CD4-positive, alpha-beta T cell treated with Interleukin-4 for 1 hour (primary cell): ENCODE measurements at places on chromosomes 2 and 18.
A peak's percentile ranks its signal among the peaks of the same experiment; 100 is the strongest.

GRCh38 chr2:72895759-72896281, 8.6 kb downstream of the SPR start:
- DNase-seq: no peak

DNA sequence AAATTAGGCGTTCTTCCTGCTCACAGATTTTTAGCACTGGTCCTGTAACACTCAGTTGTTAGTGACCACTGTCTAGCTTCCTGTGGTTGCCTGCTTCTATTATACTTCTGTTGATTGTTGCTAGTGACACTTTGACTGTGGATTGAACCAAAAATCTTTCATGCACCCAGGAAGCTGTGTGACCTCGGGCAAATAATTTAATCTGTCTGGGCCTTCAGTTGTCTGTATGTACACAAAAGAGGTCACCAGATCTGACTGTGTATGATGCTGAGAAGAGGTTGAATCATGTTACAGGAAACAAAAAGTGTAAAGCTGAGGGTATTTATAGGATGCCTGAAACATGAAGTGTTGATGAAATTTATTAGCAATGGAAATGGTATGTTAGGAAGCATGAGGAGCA, 12.7 kb downstream of the ICOS start:
- DNase-seq: no peak

DNA sequence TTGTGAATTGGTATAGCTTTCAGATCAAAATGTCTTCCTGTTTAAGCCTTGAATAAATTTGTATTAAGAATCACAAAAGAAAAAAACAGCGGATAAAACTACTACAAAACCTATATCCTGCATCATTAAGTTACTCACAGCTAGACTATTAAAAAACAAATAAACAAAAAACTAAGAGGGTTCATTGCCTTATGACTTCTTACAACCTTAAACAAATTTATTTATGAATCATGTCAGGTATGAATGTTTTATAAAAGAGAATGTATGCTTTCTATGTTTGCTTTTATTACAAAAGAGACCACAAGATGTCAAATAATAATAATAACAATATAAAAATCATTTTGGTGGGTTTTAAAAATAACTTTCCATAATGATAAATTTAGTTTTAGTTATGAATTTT, 109.6 kb downstream of the FIGN start:
- DNase-seq: no peak

DNA sequence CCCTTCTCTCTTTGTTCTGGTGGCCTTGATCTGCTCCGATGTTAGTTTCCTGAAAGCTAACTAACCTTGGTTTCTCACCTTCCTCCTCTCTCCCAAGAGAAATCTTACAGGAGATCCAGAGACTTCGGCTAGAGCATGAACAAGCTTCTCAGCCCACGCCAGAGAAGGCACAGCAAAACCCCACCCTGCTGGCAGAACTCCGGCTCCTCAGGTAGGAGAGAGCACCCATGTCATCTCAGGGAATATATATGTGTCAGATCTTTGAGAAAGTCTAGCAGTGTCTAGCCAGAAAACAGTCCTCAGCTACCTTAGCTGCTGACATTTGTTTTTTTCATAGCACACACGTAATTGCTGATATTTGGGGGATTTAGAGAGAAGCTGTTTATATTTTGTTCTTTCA, 148.1 kb downstream of the DTNA start:
- DNase-seq: no peak

- no peak for DNase-seq
Observed at GRCh38 chr18:43934322-43934721, 657.0 kb upstream of the SYT4 start.

DNA sequence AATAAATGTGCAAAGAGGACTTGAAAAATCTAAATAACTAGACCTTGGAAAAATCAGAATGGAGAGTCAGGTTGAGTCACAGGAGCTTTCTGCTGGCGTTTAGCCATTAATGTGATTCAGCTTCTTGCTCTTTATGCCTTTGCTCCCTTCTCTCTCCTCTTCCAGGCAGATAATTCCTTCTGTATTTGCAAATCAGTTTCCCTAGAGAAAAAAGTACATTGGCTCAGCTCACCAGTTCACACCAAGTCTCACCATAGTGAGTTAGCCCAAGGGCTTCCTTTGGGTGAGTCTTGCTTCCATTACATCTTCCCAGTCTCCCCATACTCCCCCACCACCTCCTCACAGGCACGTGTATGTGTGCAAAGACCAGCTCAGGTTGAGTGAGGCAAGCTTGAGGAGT, 73.6 kb downstream of the CYBRD1 start:
- DNase-seq: no peak

DNA sequence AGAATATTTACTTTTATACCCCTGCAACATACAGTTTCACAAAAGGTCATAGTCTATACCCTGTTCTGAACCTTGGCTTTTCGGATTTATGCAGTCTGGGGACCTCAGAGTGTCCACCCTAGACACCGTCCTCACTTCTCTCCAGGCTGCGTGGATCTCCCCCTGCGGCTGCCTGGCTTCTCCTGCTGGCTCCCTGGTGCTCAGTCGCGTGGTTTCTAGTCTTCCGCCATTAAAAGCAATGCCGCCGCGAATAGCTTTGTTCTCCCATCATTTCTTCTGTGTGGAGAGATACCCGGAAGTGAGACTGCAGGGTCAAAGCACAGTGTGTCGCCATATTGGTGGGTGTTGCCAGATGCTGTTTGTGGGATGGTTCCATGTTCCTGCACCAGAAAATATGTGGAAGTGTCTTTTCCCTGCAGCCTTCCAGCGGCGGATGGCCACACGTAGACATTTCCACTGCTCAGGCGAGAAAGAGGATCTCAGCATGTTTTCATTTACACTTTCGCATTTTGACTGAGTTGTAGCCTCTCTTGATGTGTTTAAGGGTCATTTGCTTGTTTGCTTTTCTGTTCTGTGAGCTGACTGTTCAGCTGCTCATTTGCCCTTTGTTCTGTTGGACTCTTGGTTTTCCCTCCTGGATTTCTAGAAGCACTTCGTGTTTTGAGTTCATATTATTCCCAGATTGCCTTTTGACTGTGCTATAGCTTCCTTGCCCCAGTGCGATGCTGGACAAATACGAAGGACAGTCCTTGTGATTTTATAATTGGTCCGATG, 22.9 kb upstream of the ASB1 start:
- DNase-seq: no peak

GRCh38 chr2:40095000-40095399, 315.9 kb upstream of the THUMPD2 start:
- no peak for DNase-seq

DNA sequence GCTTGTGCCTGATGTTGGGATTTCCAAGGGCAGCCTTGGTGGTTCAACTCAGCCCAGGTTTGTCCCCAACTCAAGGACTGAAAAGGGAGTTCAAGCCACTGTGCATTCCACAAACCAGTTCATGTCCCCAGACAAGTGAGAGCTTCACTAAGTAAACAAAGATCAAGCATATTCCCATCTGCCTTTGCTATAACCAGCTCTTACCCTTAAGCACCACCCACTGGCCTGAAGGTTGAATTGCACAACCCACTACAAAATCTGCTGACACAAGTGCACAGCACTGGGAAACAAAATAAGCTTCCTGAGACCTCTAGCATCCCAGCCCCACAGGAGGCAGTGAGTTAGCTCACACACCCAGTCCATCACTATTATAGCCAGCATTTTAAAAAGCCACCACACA, 516.7 kb downstream of the NR4A2 start:
- DNase-seq: no peak

DNA sequence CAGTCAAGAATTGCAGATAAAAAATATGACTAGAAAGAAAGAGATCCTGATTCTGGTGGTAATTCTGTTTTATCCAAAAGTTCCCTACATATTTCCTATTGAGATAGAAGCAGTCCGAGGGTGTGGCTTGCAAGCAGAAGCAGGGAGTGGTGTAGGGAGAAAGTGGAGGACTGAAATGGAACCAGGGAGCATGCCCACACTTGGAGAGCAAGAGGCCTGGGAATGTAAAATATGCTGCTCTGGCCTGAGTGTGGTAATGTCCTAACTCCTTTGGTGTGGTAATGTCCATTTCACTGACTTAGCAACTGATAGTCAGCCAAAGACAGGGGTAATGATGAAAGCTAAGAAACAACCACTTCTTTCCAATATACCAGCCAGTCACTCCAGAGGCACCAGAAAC, 30.1 kb upstream of the FMNL2 start:
- DNase-seq: no peak

- DNase-seq: no peak
Observed at GRCh38 chr2:45913539-45913938, 262.1 kb downstream of the PRKCE start.

DNA sequence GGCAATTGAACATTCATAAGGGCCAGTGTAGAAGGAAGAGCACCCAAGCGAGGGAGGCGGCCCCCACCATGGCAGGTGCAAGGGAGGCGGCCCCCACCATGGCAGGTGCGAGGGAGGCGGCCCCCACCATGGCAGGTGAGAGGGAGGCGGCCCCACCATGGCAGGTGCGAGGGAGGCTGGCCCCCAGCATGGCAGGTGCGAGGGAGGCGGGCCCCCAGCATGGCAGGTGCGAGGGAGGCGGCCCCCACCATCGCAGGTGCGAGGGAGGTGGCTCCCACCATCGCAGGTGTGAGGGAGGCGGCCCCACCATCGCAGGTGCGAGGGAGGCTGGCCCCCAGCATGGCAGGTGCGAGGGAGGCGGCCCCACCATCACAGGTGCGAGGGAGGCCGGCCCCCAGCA, 24.7 kb upstream of the GPC1 start:
- no peak for DNase-seq

DNA sequence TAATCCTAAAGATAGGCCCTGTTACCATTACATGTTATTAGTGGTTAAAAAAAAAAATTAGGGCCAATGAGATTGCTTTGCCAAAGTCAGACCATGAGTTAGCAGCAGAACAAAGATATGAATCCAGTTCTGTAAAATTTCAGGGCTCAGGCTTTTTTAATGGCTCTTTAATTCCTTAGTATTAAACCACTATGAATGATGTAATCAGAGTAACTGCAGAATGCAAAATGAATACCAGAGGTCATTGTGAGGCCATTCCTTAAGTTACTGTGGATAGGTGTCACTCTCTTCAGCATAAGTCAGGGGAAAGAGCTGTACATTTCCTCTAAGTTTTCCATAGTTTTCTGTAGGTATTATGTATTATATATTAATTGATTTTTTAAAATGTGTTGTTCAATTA, 42.2 kb upstream of the TBR1 start:
- DNase-seq: no peak

DNA sequence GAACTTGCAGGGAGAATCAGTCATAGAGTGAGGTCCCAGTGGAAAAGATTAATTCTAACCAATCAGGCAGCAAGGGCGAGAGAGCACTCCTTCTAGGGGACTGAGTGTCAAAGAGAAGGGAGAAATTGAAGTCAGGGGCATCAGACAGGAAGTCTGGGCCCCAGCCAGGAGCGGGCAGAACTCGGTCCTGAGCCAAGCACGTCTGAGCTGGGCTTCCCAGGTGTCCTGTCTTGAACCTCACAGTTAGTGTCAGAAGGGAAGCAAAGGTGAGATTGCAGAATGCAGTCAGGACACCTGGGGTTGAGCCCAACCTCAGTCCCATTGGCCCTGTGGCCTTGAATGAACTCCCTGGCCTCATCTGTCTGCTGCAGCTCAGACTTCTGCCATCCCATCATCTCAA, 220.9 kb downstream of the SMAD2 start:
- no peak for DNase-seq

GRCh38 chr2:237556773-237557632, 9.4 kb upstream of the PRLH start:
- peak; percentile 7 for DNase-seq

DNA sequence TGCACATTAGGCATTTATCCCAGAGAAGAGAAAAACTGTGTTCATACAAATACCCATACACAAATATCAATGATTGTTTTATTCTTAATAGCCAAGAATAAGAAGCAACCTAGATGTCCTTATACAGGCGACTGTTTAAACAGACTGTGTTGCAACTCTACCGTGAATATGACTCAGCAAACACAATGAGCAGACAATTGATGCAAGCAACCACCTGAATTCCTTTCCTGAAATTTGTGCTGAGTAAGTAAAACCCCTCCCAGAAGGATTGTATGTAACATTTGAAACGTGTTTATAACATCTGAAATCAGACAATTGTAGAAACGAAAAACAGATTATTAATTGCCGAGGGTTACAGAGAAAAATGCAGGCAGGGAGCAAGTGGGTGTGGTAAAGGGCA, 621.9 kb upstream of the SOX11 start:
- no peak for DNase-seq

DNA sequence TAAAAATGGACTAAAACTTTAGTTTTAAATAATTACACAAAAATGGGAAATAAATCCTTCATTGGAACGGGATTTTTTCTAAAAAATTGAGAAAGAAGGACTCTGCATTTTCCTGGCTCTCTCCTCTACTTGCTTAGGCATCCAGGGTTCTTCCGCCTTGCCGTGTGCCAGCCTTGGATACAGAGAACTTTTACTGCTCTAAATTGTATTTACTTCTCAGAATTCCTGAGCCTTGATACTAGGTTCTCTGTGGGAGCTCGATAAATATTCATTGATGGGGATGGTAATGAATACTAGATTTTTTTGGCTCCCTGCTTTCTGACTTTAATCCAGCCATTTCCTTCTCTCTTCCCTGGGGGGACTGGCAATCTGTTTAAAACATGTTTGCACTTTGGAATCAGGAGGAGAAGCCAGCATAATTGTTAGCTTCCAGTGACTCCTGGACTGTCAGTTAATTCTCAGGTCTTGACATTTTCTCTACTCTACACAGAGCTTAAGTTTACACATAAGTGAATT, 746.1 kb upstream of the LRRTM1 start:
- no peak for DNase-seq

DNA sequence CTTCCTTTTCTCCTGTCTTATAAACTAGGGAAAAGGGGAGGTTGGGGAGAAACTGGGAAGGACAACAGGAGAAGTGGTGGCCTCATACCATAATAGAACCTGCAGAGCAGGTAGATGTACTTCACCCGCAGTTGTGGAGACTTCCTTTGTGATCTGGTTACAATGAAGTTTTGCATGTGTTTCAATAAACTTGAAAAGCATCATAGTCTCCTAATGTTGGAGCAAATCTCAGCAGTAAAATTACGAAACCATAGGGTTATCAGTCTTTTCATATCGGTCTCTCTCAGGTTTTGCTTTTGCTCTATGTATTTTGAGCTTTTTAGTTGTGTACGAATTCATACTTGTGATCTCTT, 30.5 kb downstream of the ANO7 start:
- no peak for DNase-seq

DNA sequence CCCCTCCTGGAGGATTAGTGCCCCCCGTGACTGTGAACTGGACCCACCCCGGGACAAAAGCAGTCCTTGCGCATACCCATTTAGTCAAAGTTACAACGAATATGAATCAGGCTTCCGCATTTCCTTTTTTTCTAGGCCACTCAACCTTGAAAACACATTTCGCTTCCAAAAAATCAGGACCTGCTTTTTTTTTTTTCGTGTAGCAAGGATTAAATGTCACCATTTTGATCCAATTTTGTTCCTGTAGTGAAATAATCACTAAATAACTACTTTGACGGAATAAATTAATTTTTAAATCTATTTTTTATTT, 464 bp upstream of the FTCDNL1 start:
- no peak for DNase-seq

- DNase-seq: peak; percentile 78
Observed at GRCh38 chr2:96142217-96143113, 2.8 kb downstream of the DUSP2 start.

DNA sequence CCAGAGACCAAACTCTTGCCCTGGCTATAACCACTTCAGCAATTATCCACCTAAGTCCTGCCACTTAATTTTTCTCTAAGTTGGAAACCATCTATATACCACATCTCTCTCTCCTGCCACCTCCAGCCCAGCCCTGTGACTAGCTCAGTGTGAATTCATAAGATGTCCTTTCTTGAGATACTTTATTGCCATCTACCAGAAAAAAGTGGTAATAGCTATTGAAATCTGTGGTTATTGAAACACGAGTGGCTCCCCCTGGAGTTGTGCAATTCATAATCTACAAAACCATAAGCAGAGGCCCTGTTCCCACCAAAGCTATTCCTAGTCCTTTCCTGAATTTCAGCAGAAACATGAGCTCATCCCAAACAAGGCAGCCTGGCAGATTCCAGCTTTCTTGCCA, 324.0 kb downstream of the TXNL1 start:
- no peak for DNase-seq
